ENCODE measurements at places on chromosomes 7 and 10.

GRCh38 chr7:32048970-32049491, 21.2 kb downstream of the PDE1C start:
- no peak for DNase-seq

GRCh38 chr10:79446758-79447084, 1.3 kb upstream of the ZCCHC24 start:
- DNase-seq, result peak; percentile 71

GRCh38 chr7:137354396-137354795, 10.9 kb upstream of the PTN start:
- DNase-seq, result no peak

DNA sequence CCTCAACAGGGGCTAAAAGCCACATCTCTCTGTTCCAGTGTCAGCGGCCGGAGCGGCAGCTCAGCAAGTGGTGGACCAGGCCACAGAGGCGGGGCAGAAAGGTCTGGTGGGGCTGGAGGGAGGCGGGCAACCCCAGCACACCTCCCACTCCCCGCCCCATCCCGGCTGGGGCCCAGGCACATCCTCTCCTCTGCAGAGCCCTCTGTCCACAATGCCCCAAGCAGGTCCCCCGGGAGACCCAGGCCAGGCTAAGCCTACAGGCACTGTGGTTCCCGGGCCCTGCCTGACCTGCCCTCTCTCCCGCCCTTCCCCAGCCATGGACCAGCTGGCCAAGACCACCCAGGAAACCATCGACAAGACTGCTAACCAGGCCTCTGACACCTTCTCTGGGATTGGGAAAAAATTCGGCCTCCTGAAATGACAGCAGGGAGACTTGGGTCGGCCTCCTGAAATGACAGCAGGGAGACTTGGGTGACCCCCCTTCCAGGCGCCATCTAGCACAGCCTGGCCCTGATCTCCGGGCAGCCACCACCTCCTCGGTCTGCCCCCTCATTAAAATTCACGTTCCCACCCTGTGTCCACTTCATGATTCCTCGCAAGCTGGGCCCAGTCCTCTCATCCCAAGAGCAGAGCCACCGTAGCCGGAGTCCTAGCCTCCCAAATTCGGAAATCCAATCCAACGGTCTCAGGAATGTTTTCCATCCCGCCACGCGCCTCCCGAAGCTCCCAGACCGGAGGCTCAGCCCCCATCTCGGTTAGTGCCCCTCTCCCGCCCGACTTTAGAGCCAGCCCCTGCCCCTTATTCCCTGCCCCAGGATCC, 2.1 kb downstream of the ADIRF start:
- peak; percentile 81 for DNase-seq

DNA sequence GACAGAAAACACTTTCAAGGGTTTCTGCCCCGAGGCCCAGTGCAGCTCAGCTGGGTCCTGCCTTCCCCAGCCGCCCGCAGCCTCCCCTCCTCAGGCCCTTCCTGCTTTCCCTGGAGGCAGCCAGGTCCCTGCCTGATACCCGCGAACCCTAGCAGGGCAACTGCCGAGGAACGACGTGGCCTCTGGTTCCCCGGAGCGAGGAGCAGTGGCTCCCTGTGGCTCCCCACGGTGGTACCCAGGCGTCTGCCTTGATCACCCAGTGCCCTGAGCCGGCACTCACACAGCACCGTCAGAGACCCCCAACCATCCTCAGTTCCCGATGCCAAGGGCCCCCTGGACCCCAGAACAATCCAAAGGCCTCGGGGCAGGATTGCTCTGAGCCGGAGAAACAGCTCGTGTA, 58.3 kb downstream of the CFAP46 start:
- no peak for DNase-seq

DNA sequence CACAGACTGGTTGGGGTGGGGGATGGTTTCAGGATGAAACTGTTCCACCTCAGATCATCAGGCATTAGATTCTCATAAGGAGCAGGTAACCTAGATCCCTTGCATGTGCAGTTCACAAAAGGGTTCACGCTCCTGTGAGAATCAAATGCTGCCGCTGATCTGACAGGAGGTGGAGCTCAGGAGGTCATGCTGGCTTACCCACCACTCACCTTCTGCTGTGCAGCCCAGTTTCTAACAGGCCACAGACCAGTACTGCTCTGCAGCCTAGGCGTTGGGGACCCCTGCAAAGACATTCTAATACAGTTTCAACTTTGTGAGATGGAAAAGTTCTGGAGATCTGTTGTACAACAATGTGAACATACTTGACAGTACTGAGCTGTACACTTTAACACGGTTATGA, 39.9 kb downstream of the STRA8 start:
- DNase-seq, result no peak

All from foreskin fibroblast (primary cell).